ENCODE measurements at places on chromosomes 16 and 17. TPM values are rescaled to one million over a fixed set of nuclear protein-coding genes. Genes with fewer than 3 reads are reported as not detected.

The MT4 gene
- total RNA-seq, result not detected

The FTO gene
- total RNA-seq, result 107 TPM

The GRAPL gene
- total RNA-seq, result 1.2 TPM

The BAHCC1 gene
- 57.4 TPM for total RNA-seq

The OTOP2 gene
- total RNA-seq, result not detected

The RAB26 gene
- total RNA-seq, result 0.64 TPM

The DUXB gene
- not detected for total RNA-seq

- DNase-seq, result no peak
Measured at GRCh38 chr17:8272421-8272820, 16.0 kb upstream of the RANGRF start.

DNA sequence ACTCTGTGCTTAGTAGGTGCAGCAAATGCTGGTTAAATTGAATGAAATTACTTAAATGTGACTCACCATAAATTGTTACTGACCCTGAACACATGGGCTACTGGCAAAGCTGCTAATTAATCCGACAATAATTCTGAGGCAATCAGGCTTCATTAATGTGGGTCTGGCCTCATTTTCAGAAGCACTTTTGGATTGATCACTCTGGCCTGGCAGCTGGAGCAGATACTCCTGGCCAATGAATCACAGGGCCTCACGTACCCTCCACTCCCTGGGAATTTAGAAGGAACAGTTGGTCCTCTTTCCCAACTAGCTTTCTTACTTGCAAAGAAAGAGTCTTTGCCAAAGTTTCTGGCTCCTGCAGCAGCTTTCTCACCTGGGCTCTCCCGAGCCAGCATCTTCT, 162.0 kb upstream of the ZKSCAN2 start:
- DNase-seq, result no peak

DNA sequence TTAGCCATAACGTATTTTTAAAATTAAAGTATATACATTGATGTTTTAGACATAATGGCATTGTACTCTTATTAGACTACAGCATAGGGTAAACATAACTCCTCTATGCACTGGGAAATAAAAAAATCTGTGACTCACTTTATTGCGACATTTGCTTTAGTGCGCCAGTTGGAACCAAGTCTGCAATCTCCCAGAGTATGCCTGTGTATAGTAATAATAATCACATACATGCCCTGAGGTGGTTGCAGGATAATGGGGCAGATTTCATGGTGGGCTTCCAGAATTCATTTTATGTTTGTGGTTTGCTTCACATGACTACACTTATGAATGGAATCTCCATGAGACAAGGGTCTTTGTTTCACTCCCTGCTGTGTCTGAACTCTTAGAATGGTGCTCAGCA, 66.9 kb upstream of the N4BP1 start:
- no peak for DNase-seq

DNA sequence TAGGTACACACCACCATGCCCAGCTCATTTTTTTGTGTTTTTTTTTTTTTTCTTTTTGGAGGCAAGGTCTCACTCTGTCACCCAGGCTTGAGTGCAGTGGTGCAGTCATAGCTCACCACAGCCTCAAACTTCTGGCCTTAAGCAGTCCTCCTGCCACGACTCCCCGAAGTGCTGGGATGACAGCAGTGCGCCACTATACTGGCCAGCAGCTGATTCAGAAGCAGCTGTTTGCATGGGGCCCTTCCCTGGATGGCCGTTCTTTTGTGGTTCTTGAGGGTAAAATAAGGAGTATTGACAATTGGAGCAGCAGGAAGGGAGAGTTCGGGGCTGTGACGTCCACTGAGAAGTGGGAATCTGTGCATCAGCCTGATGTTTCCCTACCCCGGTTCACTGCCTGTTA, 41.6 kb downstream of the KIAA0513 start:
- no peak for DNase-seq

- no peak for DNase-seq
Measured at GRCh38 chr16:27427538-27427937, 25.6 kb downstream of the IL21R start.

DNA sequence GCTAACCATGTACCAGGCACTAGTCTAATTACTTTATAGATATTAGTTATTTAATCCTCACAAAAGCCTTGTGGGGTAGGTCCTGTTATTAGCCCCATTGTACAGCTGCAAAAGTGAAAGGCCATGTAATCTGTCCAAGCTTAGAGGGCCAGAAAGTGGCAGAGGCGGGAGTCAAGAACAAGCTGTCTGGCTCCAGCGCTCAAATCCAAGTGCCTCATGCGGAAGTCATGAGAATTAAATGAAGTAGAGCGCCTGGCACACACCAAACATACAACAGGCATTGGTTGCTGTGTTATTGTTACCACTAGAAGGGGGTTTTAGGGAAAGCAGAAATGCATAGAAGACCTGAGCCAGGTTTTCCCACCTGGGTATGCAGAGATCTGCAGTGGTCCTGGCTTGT, 1.2 kb downstream of the AQP8 start:
- DNase-seq, result no peak

DNA sequence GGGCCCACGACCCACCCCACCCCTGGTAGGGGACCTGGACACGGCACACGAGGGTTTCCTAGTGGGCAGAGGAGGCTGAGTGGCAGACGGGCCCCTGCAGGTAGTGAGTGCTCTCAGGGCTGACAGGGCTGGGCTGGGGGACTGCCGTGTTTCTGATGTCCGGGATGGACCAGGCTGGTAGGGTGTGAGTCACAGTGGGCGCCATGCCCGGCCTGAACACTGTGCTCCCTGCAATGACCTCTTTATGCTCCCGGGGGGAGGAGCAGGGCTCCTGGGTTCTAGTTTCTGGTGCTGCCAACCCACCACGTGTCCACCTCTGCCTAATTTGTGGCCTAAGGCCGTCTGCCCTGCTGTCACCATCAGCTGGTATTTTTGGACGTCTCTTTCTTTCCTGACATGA, 26.3 kb downstream of the ARHGAP23 start:
- DNase-seq, result no peak

DNA sequence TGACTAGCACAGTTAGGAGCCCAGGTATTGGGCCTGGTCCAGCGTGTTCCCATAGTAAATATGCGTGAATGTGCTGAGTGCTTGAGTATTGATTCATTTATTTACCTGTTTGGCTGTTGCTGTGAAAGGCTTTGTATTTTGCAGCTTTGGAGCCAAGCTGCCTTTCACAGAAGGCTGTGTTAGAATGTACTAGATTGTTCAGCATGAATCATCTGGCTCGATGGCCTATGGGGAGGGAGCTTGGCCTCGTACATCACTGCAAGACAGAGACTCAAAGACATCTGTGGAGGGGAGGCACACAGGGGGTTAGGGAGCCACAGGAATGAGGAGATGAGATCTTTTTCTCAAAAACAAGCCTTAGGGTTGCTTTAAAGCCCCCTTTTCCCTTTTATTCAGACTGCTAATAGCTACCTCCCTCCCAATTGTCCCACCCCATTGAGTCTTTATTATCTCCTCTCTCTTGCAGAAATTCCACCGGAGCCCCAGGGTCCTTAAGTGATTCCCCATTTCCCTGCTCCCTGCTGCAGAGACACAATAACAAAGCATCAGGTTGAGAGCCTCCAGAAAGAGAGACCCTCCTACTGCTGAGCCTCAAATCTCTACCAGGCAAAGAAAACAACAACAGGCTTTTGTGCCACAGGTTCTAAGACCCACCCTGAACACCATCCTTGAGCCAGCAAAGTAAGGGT, 307.2 kb downstream of the ABCC12 start:
- no peak for DNase-seq

DNA sequence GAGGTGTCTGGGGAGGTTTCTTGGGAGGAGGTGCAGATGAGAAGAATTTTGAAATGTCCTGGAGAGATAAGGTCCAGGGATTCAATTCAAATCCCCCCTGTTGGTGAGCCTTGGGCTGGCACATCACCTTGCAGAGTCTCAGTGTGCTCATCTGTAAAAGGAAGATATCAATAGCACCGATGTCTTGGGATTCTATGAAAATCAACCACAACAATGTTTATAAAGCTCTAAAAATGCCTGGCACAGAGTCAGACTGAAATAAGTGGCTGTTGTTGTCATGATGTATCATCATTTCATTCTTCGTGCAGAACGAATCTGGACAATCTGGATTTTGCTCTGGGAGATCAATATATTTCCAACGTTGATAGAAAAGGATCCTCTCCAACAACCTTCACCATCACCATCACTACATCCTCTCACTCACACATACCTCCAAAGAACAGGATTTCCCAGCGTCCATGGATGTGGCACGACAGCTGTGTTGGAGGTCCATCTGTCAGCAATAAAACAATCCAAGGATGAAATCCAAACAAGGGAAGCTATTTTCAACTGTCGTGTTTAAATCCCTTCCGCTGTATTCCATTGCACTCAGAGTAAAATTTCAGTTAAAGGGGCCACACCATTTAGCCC, 393.7 kb upstream of the DYNLRB2 start:
- no peak for DNase-seq

DNA sequence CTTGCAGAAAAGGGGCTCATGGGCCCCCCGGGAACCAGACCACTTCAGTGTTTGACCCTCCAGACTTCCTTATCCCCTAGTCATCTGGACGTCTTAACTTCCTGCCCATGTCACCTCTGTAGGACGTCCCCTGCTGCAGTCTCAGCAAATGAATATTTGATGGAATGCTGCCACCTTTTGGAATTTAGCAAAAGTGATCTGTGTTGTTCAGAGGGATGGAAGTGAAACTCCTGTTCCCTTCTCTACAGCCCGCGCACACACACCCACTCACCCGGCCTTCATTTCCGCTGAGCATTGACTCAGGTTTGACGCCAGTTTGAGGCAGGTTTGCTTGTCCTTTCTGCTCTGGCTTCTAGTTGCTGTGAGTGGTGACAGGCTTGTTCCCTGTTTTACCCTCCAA, 507.2 kb upstream of the EEF2KMT start:
- no peak for DNase-seq

DNA sequence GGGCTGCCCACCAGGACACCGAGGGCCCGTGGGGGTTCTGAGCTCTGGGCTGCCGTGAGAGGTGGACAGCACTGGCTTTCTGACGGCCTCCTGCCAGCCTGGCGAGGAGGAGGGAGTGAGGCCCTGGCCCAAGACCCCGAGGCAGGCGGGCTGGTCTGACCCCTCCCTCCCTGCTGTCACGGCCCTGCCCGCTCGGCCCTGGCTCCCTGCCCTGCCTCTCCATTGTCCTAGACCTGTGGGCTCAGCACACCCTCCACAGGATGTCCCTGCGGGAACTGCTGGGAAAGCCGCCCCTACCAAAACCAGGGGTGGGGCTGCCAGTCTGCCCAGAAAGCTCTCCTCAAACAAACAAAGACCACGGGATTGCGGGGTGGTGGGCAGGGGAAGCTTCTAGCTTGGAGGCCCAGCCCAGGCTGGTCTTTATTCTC, 20.7 kb downstream of the SPNS2 start:
- no peak for DNase-seq

Data from neural crest cell (in vitro differentiated cells).